Prostate gland (tissue), 2 donors: ENCODE measurements at places on chromosomes 3 and 15. TPM values are rescaled to one million over a fixed set of nuclear protein-coding genes. Genes with fewer than 3 reads are reported as not detected.

- DNase-seq = no peak
Measured at GRCh38 chr3:117441851-117442250, 732.3 kb downstream of the TUSC7 start.

GRCh38 chr15:78205337-78205736 lies 29.0 kb downstream of the ACSBG1 start:
- DNase-seq = peak; percentile 2

DNA sequence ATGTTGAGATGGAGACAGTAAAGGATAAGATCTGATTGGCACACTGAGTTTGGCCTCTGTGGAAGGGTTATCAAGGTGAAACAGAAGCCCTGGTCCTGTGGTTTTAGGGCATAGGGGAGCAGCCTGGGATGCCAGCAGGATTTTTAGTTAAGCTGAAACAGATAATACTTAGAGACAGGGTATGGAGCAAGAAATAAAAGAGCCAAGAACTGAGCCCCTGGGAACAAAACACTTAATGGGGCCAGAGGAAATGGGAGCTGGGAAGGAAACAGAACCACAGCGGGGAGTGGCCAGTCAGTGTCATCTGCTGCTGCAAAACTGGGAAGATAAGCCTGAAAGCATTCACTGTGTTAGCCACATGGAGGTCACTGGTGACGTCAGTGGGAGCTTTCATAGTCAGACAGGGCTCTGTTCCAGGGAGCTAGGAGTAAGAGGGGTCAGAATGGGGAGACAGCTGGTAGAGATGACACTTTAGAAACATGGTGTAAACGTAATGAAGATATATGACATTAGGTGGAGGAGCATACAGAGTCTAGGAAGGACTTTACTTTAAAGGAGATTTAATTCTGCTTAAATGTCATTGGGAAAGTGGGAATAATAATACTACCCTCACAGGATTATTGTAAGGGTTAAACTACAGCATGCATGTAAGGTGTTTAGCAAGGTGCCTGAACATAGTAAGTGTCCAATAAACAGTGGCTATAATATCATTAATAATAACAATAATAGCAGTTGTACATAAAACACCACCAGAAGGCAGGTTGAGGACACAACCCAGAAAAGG lies 172.7 kb upstream of the CTNNB1 start:
- DNase-seq = no peak

GRCh38 chr3:55467099-55467498 lies 20.0 kb downstream of the WNT5A start:
- no peak for DNase-seq

Gene P2RY14
- total RNA-seq = 0.09 TPM

DNA sequence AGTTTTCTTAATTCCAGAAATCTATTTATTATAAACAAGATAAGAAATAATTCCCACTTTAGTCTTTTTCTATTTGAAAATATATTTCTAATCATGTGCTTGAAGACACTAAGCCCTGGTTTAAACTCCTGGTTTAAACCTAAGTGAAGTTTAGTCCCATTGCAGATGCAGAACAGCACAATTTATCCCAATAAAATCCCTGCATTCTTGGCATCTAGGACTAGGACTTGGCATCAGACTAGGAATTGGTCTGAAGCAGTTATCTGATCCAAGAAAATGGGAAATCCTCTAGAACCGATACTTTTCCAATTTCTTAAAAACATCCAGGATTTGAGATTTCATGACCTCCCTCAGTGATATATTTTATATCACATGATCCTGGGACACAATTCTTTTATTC lies 168.8 kb upstream of the VEPH1 start:
- no peak for DNase-seq

GRCh38 chr15:56342653-56343052 lies 22.6 kb upstream of the TEX9 start:
- DNase-seq = no peak
